Urothelium cell line (cell line): ENCODE measurements at places on chromosomes 3 and 15.
A peak's percentile ranks its signal among the peaks of the same experiment; 100 is the strongest.

GRCh38 chr3:141269961-141270360 lies 38.3 kb downstream of the PXYLP1 start:
- DNase-seq, result no peak

DNA sequence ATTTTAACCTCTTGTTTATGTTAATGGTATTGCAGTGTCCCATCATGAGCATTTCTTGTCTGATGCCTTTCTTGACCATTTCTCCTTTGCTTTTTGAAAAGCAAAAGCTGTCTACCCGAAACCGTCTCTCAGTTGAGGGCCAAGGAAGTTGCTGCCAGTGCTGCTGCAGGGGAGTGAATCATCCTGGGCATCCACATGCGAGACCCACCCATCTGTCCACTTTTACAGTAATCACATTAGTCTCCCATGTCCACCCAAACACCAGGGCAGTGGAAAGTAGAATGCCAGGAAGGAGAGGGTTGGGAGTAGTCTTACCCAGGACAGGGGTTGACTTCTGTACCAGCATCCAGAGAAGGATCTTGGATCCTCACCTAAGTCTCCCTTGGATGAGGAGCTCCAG lies 48.6 kb upstream of the TEX264 start:
- no peak for DNase-seq

DNA sequence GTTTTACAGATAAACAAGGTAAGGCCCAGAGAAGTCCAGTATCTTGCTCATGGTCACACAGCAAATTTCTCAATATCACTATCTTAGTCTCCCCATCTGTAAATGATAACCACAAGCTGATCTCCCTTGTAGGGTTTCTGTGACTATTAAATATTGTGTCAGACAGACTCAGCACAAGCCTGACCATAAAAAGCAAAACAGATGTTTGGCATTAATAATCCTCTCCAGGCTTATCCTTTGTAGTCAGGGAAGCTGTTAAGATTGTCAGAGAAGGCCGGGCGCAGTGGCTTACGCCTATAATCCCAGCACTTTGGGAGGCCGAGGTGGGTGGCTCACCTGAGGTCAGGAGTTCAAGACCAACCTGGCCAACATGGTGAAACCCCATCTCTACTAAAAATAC lies 173.2 kb upstream of the PRICKLE2 start:
- DNase-seq, result no peak

- no peak for DNase-seq
These were observed 122.0 kb downstream of the WDR76 start for GRCh38 chr15:43948691-43949325.

DNA sequence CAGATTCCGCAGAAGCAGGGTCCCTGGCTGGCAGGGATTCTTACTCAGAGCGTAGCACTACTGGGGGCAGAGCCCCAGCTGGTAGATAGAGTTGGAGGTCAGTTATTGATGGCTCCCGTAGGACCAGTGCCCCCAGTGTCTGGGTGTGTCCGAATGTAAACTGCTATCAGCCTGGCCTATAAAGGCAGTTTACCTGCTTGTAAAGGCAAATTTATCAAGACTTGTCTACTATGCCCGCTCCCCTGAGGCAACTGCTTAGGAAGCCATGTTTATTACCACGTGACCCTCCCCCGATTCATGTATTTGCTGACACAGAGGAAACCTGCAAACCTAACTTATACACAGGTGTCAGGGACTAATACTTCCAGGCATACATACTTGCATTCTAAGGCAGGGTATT lies 607 bp upstream of the PPP1R14D start:
- DNase-seq, result no peak

GRCh38 chr3:13277860-13278531 lies 142.1 kb downstream of the NUP210 start:
- DNase-seq, result peak; percentile 51

DNA sequence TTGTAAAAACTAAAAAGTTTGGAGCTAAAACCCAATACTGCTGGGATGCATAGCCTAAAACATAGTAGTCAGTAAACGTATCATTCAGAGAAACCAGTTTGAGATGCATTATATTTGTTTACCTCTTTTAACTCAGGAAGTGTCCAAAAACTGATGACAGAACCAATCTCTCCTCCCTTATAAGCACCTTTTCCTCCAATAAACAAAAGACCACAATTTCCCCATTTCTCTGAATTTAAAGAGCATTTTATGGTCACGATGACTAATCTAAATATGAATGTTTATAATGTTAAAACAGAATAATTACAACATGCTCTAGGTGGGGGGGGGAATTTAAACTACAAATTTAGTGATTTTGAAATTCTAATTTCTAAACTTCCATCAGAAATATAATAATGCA lies 58.5 kb downstream of the CEP63 start:
- no peak for DNase-seq

GRCh38 chr3:192901435-192901834 lies 16.2 kb downstream of the MB21D2 start:
- no peak for DNase-seq

- peak; percentile 68 for DNase-seq
These were observed 42.5 kb downstream of the CHCHD6 start for GRCh38 chr3:126746395-126747177.

DNA sequence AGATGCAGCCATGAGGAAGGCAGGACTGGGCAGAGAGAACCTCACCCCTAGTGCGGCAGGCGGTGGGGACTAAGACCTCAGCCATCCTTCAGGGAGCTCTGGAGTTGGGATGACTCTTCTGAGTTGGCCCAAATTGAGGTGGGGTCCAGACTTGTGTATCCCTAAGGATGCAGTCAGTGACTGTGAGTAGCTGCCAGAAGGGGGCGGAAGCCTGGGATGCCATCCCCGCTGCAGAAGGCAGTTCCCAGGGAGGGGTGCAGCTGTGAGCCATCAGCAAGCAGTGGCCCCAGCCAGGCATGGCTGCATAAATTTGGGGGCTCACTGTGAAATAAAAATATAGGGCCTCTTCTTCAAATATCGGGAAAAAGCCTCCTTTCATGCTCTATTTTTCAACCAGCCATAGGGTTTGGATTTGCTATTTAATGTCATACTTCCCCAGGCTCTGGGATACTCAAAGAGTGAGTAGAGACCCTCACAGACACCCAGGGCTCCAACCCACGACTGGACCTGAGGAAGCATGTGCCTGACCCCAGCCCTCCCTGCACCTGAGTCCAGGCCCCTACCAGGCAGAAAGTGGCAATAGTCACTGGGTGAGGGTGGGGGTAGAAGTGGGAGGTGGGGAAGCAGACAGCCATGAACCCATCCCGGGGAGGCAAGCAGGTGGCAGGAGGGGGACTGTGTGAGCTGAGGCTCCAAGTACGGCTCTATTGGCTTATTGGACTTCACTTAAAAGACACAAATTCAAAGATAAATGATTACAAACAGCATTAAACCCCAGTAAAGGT lies 30.5 kb downstream of the GRK7 start:
- no peak for DNase-seq

- no peak for DNase-seq
These were observed 267.1 kb downstream of the LRTM1 start for GRCh38 chr3:54660714-54661132.

- no peak for DNase-seq
These were observed 22.9 kb downstream of the SYNM start for GRCh38 chr15:99127773-99128172.

DNA sequence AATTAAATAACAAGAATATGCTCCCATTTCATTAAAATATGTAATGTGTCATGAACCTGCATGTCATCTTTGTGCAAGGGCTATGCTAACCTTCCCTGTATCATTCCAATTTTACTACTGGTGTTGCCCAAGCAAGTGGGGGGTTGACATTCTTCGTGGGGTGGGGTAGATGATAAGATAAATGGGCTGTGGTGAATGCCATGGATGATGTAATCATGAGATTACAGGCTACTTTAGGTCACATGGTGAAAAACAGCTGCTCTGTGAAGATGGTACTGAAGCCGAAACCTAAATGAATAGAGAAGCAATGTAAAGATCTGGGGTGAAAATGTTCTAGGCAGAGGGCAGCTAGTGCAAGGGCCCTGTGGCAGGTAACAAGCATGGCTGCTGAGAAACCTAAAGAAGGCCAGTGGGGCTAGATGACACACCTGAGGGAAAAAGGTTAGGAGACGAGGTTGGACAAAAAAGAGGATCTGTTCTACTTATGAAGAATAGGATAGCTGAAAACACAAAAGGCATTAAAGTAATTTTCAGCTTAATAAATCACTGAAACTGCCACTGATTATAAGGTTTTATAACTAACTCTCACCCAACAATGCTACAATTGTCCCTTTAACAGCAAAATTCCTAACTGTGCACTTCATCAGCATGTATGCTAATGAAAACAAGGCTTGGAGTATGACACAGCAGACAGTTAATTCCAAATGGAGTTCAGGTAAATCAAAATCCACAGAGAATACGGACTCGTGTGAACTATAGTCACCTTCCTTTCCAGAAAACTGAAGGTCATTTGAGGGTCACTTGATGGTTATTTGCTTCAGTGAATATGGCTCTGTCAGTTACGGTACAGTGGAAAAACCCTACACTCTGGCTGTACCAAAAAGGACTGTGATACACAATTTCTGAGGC lies 35.0 kb downstream of the MTMR10 start:
- no peak for DNase-seq

- no peak for DNase-seq
These were observed 25.0 kb upstream of the ATP1B3 start for GRCh38 chr3:141851411-141851810.

- DNase-seq, result no peak
These were observed 32.3 kb downstream of the EXOG start for GRCh38 chr3:38528457-38528856.

DNA sequence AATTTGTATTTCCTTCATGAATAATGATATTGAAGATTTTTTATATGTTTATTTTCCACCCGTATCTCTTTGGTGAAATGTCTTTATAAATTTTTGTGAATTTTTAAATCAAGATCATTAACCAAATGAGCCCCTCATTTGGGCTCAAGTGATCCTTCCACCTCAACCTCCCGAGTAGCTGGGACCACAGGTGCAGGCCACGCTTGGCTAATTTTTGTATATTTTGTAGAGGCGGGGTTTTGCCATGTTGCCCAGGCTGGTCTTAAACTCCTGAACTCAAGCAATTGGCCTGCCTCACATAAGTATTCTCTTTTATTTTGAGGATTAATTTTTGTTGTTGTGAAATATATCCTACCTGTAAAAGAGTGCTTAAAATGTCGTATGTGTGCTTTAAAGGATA lies 4.9 kb downstream of the BBS4 start:
- no peak for DNase-seq

GRCh38 chr3:194556086-194557056 lies 69.6 kb upstream of the ATP13A3 start:
- peak; percentile 60 for DNase-seq

DNA sequence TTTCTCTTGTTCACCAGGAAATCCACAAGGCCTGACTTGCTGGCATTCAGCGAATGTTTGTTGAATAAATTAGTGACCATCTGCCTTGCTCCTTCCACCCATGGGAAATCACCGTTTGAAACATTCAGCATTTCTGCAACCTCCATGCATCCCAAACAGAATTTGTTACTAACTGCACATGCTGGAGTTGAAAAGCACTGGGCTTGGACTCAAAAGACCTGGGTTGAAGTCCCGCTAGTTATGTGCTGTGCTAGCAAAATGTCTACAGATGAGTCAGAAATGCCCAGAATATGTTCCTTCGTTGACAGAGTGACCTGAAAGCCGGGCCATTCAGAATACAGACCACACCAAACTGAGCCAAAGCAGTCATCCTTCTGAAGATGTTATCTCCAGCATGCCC lies 144.6 kb downstream of the ALDH1A2 start:
- no peak for DNase-seq

DNA sequence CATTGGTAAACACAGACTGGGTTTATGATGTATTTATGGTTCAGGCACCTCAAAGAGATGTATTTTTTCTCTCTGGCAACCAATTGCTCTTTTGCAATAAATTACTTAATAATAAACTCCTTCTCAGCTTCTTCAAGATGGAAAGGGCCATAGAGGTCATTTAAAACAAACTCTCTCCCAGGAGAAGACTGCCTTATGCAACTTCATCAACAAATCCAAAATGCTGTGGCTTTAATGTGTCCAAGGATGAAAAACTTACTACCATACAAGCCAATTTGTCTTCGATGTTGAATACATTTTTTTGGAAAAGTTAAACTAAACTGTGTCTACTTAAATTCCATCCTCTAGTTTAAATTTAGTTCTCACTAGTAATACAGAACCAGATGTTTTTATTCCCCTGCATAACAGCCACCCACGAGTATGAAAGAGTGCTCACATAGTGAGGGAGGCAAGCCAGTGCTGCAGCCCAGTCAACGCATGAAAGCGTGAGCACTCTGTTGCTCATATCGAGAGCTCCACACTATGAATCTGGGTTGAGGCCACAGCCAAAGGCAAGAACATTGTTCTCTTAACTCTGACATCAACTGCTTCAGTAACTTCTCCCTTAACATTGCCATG lies 761.3 kb upstream of the GRM7 start:
- DNase-seq, result no peak

DNA sequence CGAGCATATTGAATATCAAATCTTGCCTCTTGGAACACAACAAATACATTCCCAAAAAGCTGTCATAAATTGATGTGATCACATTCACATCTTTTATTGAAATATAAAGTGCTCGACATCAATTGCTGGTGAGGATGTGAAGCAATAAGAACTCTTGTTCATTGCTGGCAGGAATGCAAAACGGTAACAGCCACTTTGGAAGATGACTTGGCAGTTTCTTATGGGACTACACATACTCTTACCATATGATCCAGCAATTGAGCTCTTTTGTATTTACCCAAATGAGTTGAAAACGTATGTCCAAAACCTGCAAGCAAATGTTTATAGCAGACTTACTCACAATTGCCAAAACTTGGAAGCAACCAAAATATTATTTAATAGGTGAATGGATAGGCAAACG lies 234.9 kb downstream of the CACNA2D3 start:
- DNase-seq, result no peak
